ENCODE measurements at places on chromosomes 6 and 20. TPM values are rescaled to one million over a fixed set of nuclear protein-coding genes. Genes with fewer than 3 reads are reported as not detected.

Gene SLPI
- 151 TPM for total RNA-seq

DNA sequence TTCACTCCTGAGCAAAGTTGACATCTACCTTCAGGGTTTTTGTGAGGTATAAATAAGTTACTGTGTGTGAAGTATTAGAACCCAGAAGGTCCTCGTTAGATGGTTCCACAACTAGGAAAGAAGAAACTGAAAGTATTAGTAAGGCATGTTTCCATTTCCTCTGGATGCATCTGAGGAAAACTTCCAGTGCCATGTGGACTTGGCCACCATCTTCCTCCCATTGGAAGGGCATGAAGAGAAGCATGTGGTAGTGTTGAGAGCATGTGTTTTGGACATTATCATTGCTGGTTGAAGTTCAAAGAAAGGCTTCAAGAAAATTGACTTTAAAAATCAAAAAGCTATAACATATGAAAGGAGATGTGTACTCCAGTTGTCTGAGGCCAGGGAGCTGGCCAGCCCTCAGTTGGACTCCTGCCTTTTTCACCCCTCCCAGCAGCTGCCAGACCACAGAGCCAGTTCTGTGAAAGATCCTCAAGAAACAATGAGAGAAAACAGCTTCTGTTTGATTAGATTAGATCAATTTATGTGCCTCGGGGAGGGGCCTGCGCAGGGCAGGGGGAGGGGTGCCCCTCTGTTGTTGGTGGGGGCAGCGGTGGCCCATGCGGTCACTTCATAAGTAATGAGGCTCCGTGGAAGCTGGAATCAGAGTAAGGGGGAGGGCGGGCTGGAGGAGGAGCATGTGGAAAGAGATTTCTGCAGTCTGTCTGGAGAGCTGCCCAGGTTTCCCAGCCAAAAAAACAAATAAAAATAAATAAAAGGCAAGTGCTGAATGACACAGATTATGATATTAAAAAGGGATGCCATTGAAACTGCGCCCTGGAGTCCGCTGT, 154.0 kb downstream of the JARID2 start:
- DNase-seq, result no peak

DNA sequence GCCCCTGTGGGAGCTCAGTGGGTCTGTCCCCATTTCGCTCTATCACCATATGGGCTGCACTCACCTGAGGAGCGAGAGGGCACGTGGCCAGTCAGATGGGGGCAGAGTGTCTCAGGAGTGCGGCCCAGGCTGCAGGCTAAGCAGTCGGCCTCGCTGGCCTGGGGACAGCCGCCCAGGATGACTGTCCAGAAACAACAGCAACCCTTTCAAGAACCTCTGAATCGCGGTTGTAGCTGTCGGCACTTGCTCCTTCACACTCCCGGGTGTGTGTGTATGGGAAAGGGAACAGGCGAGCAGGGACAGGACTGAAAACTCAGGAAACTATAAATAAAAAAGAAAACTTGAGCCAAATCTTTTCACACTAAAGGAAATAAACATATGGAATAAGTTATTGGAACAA, 63.1 kb downstream of the TFAP2A start:
- no peak for DNase-seq

Gene SH3BGRL2
- total RNA-seq, result 23.5 TPM

GRCh38 chr6:17710331-17710730, 3.6 kb upstream of the NUP153 start:
- DNase-seq, result no peak

- no peak for DNase-seq
These were observed 257.5 kb downstream of the ADGB start for GRCh38 chr6:146856296-146856695.

Gene THEMIS
- total RNA-seq, result 1.7 TPM

DNA sequence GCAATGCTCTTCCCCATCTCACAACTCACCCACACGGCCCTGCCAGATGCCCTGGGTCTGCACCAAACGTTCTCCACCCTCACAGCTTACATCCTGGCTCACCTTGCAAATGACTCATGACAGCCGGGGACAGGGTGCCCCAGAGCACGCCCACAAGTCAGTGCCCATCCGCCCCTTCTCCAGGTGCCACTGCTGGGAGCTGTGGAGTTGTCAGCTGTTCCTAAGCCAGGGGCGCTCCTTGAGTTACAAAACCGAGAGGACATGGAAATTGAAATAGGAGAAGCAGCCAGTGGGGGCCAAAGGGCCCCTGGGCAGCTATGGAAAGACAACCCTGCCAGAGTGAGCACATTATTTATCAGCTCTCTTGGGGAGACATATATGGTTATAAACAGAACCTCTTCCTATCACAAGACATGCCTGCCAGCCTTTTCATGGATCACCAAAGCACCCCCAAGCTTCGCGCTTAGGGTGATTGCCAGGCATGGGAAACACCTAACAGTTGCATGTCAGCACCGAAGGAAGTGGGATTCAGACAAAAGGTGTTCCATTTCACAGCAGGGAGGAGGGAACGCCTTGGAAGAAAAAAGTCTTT, 236.8 kb downstream of the LY86 start:
- DNase-seq, result no peak

DNA sequence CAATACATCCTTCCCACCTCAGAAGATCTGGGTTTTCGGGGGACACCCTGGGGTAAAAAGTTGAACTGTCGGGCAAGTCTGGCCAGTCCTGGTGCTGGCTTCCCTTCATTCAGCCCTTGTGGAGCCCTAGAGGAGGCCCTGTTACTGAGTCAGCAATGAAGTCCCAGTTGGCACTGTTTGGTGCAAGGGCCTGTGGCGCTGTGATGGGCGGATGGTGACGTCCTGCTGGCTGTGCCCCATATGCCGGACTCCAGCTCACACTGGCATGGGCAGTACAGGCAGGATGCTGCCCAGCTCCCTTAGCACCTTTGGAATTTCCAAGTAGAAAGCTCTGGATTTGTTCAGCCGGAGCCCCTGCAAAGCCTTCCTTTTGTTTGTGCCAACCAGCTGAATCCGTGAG, 186.2 kb upstream of the PMEPA1 start:
- no peak for DNase-seq

- no peak for DNase-seq
These were observed 127.3 kb upstream of the MTHFD1L start for GRCh38 chr6:150738092-150738629.

Gene MEI4
- total RNA-seq, result 0.12 TPM

GRCh38 chr6:47308198-47308517, 1.5 kb downstream of the TNFRSF21 start:
- DNase-seq, result no peak

DNA sequence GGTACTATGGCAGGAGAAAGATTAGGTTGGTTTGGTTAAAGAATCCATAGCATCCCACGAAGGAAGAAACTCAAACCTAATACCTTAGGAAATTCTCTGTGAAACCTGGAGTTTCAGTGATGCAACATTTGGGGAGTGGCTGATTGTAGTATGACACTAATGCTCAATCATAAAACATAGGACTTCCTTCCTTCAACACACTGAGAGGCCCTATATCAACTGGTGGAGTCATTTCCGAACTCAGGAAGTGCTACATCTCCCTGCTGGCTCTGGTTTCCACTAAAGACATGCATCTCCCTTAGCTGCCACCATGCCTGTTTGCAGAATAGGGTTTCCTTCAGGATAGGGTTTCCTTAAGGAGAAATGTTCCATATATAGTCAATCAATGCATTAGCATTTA, 5.2 kb upstream of the MANEA start:
- DNase-seq, result no peak

Gene OCSTAMP
- total RNA-seq, result not detected

- no peak for DNase-seq
These were observed 66.6 kb downstream of the ALDH8A1 start for GRCh38 chr6:134883314-134883713.

Gene LRRN4
- not detected for total RNA-seq

DNA sequence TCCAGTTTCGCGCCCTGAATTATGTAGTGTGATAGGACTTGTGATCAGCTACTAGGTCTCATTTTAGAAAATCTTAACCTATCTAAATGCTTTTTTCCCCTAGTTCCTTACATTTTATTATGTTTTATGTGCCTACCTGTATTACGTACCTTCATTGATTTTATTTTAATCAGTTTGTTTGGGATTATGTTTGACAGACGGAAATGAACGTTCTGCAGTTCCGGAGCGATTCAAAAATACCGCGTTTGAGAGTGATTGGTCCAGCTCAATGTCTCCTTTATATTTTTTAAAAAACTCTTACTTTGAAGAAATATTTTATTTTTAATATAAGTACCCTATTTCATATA, 114.3 kb upstream of the BTN3A2 start:
- DNase-seq, result no peak

GRCh38 chr20:52012079-52012478, 179.5 kb downstream of the ZFP64 start:
- DNase-seq, result no peak

Gene SUMO4
- 2.9 TPM for total RNA-seq

- no peak for DNase-seq
These were observed 184.7 kb upstream of the JARID2 start for GRCh38 chr6:15061180-15061641.

DNA sequence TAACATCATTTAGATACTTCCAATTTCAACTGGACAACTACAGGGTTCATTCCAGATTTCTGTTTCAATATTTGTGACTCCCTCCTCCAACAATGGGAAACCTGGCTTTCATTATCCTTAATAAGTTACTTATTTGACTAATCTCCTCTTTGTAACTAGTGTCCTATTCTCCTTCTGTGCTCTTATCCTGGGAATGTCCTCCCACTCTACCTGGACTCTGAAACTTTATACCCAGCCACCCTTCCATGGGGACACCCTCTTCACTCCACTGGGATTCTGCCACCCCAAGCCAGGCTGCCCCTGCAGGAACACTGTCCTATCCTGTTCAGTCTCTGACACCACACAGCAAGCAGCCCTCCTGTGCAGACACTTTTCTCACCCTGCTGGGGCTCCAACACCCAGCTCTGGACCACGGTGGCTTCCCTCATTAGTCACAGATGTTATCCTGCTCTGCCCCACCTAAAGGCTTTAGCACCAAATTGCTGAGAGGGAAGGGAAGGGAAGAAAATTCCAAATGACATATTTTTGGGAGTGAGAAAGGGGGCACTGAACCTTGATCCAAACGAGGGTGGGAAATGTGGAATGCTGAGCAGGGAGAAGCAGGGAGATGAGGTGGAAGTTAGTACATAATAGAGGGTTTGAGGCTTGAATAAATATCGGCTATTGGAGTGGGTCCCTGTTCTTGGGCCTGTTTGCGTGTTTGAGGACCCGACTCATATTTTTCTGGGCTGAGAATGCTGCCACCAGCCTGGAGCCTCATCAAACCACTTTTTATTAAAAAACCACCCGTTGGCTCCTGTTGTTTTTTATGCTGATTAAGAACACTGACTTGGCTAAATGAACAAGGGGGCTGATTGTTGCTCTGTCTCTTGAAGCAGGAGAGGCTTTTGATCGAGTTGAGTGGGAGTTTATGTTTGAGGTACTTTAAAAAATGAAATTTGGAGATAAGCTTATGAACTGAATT, 54.0 kb upstream of the AKIRIN2 start:
- no peak for DNase-seq

- DNase-seq, result peak; percentile 51
These were observed 357.5 kb downstream of the ZFAND3 start for GRCh38 chr6:38176797-38177751.

Data from aorta (tissue), 5 donors.